CD4-positive, alpha-beta T cell treated with Interleukin-17A for 1 hour (primary cell): ENCODE measurements at places on chromosomes 12 and 14.

DNA sequence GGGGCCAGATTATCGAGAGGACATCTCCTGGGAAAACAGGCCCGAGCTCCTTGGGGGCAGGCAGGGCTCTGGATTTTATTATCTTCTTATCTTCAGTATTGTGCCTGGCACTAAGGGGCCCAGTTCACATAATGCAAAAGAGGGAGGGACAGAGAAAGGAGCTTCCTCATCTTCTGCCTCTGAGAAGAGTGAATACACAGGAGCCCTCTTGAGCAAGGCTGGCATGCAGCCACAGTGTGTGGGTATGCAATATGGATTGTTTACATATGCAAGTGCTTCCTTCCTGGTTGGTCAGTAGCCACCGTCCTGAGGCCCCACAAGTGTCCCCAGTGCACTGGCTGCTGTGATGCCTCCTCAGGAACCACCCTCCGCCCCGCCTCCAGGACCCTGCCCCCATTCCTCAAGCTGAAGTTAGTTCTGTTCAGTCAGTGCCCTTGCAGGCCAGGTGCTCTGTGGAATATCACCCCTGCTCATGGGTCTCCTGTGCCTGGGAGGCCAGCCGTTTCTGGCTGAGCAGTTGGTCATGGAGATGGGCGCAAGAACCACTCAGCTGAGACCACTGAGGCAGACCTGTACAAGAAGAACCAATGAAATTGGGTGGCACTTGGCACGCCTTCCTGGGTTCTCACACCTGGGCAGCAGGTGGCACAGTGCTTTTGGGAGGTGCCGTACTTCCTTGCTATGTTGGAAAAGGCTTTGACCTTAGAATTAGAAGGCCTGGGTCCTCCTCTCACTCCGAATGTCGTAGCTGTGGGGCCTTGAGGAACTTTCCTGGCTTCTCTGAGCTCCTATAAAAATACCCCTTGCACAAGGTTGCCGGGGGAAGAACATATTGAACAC, 35.1 kb upstream of the ACTN1 start:
- peak; percentile 8 for DNase-seq

DNA sequence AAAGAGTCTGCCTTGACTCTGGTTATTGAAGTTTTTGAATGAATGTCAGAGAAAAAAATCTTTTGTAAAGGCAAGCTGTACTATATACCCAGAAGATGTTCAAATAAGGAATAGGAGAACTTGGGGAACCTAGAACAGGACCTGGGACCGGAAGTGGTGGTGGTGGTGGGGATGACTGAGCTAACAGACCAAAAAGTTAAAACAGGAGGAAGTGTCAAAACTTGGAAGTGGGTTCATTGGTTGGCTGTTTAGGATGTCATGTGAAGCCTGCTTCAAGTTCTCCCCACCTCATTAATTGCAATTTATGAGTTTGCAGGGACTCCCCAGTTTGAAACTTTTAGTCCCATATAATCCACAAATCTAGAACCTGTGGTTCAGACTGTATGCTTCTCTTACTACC, 26.2 kb downstream of the PLXNC1 start:
- DNase-seq = peak; percentile 44

DNA sequence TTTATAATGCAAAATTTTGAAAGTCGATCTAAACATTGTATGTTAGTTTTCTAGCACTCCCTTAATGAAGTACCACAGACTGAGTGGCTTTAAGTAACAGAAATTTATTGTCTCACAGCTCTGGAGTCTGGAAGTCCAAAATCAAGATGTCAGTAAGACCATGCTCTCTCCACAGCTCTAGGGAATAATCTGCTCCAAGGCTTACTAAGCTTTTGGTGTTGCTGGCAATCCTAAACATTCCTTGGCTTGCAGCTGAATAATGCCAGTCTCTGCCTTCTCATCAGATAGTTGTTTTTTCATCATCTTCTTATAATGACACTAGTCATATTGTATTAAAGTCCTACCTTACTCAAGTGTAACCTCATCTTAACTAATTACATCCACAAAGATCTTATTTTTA, 102.2 kb downstream of the RASSF9 start:
- DNase-seq = no peak

DNA sequence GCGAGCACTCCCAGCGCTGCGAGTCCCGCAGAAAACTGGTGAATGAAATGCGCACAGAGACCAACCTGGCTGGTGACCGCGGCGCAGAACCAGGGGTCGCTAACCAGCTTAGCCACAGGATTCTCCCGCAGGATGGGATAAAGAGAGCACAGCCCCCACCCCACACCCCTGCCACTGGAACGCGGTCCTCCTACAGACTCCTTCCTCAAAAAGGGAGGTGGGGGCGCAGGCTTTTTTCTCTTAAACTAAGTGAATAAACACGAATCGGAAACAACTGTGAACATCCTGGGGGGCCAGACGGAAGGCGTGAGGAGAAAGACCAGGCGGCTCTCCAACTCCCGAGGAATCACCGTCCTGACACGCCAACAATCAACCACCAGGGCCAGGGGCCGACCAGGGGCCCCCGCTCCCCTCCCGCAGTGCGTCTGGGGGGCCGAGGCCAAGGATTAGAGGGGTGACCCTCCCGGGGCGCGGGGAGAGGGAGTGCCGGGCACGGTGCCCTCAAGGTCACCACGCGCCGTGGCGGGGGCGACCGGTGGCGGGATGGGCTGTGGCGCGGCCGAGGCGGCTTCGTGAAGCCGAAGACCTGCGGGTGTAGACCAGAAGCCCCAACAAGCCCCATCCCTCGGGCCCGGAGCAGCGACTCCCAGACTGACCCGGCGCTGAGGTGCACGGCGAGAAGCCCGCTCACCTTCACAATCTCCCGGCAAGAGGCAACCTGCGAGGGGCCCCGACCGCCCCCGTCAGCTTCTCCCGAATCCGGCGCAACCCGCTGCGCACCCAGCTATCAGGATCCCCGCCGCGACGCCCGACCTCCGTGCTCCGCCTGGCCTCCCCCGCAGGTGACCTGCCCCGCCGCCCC, 704 bp downstream of the ATP2B1 start:
- peak; percentile 43 for DNase-seq

DNA sequence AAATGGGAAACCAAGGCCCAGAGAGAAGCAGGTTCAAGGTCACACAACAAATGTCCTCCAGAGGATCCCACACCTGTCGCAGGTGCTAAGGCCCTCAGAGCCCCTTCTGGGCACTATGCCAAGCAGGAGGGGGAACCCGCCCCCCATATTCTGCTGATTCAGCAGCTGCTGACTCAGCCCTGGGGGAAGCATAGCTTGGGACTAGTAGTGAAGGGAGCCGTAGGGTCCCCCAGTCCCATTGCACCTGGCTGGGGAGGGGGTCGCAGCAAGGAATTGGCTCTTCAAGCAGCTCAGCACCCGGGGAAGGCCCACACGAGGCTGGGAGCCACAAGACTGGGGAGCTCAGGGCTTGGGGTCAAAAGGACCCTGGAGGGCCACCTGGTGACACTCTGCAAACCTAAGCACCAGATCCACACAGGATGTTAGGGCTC, 1.0 kb downstream of the RASAL1 start:
- no peak for DNase-seq

- no peak for DNase-seq
Measured at GRCh38 chr12:29804019-29804418, 20.3 kb upstream of the TMTC1 start.

GRCh38 chr12:69687390-69687789, 11.7 kb downstream of the BEST3 start:
- DNase-seq = no peak

DNA sequence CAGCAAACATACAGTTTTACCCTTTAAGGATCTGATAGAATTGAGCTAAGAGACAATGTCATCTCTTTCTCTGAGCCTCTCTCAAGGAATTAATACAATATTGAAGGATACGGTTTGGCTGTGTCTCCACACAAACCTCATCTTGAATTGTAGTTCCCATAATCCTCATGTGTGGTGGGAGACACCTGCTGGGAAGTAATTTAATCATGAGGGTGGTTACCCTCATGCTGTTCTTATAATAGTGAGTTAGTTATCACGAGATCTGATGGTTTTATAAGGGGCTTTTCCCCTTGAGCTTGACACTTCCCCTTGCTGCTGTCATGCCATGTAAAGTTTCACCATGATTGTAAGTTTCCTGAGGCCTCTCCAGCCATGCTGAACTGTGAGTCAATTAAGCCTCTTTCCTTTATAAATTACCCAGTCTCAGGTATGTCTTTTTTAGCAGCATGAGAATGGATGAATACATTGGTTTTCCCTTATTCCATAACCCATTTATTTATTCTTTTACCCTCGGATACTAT, 47.6 kb downstream of the TMEM30B start:
- DNase-seq = no peak

- DNase-seq = no peak
Measured at GRCh38 chr14:55228261-55228660, 36.9 kb upstream of the DLGAP5 start.

DNA sequence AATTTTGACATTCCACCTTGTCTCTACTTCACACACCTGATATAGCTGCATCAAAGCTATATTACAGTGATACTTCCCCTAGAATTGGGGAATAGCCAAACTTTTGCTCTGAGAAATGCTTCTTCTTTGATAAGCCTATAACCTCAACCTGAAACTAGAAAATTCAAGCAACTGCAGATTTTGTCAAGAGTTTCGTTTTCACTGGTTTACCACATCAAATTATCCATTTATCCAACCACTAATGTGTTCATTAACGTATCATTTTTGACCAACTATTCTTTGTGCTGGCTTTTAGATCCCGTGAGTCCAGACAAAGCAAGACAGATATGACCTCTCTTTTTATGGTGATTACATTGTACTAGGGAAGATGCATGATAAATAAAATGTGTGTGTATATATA, 13.5 kb upstream of the TAS2R46 start:
- DNase-seq = no peak

DNA sequence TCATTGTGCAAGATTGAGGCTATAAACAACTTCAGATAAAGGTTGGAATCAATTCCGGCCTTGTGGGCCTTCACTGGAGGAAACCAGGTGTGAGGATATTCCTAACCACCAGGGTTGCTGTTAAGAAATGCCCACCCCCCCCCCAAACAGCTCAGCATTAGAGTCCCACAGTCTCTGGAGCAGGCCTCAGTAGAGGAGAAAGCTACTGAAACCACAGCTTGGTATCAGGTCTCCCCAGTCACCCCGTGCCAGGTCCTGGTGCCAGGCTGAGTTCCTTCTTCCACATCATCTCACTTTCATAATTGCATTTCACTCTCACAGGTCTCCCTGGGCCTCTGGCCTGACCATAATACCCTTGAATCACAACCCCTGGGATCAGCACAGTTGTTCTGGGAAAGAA, 12.5 kb downstream of the GALNT6 start:
- DNase-seq = no peak

- DNase-seq = no peak
Measured at GRCh38 chr12:60152756-60153155, 556.9 kb downstream of the SLC16A7 start.

DNA sequence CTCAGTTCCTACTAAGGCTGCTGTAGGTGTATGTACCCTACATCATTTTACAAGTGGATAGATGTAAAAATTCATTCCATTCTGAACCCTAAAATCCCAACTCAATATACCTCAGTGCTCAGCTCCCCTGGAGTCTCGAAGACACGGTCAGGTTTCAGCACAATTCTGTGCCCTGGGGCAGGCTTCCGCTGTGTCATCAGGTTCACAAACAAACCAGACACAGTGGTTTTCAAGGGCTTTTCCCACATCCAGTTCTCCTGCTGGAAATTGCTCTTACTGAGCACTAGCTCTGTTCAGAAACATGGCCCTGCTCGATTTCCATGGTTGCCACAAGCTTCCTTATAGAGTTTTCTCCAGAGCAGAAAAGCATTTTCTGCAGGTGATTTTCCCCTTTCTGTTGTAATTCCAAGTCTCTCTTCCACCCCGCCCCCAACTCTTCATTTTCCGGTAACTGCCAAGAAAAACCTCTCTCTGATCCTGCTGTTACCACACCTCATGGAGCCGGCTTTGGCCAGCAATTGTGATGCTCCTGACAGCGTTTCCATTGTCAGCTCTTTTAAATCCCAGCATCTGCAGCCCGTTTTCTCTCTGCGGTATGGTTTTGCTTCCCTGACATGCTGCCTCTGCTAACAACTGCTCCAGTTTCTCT, 483.0 kb upstream of the CCDC196 start:
- no peak for DNase-seq

DNA sequence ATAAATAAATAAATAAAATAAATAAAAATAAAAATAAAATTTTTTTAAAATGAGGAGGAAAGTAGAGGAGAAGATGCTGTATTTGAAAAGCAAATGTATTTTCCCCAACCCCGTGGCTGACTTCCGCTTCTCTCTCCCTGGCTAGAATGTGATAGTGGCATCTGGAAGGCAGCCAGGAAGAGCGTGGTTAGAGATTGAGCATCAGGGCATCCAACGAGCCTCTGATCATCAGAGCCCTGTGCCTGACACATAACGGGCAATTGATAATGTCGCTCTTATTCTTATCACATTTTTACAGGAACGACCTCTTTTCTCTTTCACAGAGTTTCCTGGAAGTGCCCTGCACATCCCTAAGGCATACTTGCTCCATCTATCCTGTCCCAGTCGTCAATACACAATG, 496.9 kb upstream of the TMEM132C start:
- DNase-seq = no peak

- no peak for DNase-seq
Measured at GRCh38 chr14:34299360-34299759, 162.7 kb downstream of the SPTSSA start.

- DNase-seq = no peak
Measured at GRCh38 chr12:94078138-94078723, 70.1 kb upstream of the PLXNC1 start.

DNA sequence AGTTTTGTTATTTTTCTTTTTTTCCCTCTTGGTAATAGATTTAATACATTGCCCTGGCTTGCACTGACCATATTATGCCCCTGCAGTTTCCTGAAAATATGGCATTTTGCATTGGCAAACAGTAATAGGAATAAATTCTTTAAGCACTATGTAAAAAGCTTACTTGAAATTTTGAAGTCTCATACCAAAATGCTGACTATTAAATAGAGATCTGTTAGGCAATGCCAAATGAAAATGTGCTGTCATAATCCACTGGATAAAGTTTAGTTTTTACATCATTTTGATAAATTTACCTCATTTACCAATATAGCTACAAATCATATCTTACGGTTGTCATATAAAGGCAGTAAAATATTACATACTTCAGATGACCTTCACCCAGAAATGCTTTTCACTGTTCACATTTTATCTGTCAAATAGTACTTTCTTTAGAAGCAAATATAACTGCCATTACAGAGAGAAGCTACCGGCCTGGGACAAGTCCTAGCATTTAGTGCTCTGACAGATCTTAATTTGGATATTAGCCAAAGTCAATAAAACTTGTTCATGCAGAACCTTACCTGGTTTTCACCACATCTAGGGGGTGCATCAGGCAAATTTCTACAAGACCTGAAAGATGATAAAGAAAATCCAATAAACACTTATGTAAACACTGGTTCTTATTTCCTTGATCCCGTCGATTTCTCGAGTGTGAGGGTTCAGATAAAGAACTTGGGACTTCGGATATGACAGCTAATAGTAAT, 212.9 kb downstream of the PAX9 start:
- DNase-seq = no peak
